Vein endothelial cell (primary cell): ENCODE measurements at places on chromosomes 16 and 17. TPM values are rescaled to one million over a fixed set of nuclear protein-coding genes. Genes with fewer than 3 reads are reported as not detected.

The CCL4 gene
- not detected in 2 replicates for total RNA-seq

The ARL5C gene
- total RNA-seq, result not detected in 2 replicates

The CDIP1 gene
- 12.7 and 18.9 TPM in 2 replicates for total RNA-seq

The SUMO2 gene
- total RNA-seq, result 96.8 and 106 TPM in 2 replicates

The RNF222 gene
- total RNA-seq, result not detected in 2 replicates

The AURKB gene
- total RNA-seq, result 17.6 and 26.1 TPM in 2 replicates

The GPRC5B gene
- 23.1 and 24.8 TPM in 2 replicates for total RNA-seq

The CFAP119 gene
- 2.0 and 3.5 TPM in 2 replicates for total RNA-seq

The CD7 gene
- not detected in 2 replicates for total RNA-seq

The GOT2 gene
- total RNA-seq, result 67.9 and 69.4 TPM in 2 replicates

The NPIPA3 gene
- 0.29 and 0.33 TPM in 2 replicates for total RNA-seq

The HS3ST2 gene
- total RNA-seq, result under 0.01 TPM in 1 of 2 replicates, not detected in the other

The BCO1 gene
- total RNA-seq, result 0.19 TPM in 1 of 2 replicates, not detected in the other

The LHX1 gene
- not detected in 2 replicates for total RNA-seq

The KRT40 gene
- not detected in 2 replicates for total RNA-seq

The DECR2 gene
- total RNA-seq, result 19.0 and 21.2 TPM in 2 replicates

The CSHL1 gene
- not detected in 2 replicates for total RNA-seq

The SLC13A5 gene
- total RNA-seq, result not detected in 2 replicates

The RNF112 gene
- 0.10 TPM in 1 of 2 replicates, not detected in the other for total RNA-seq

The PPP1R1B gene
- not detected in 2 replicates for total RNA-seq

The HID1 gene
- 38.4 and 39.8 TPM in 2 replicates for total RNA-seq

The CES4A gene
- total RNA-seq, result 1.9 and 2.0 TPM in 2 replicates

The TOM1L2 gene
- total RNA-seq, result 35.9 and 49.7 TPM in 2 replicates

The HS3ST3B1 gene
- under 0.01 and 0.10 TPM in 2 replicates for total RNA-seq

The CHST4 gene
- not detected in 2 replicates for total RNA-seq
